ENCODE measurements at places on chromosomes 11 and 22.
A peak's percentile ranks its signal among the peaks of the same experiment; 100 is the strongest.

GRCh38 chr11:47616726-47617416 lies 22.7 kb upstream of the C1QTNF4 start:
- DNase-seq, result no peak

DNA sequence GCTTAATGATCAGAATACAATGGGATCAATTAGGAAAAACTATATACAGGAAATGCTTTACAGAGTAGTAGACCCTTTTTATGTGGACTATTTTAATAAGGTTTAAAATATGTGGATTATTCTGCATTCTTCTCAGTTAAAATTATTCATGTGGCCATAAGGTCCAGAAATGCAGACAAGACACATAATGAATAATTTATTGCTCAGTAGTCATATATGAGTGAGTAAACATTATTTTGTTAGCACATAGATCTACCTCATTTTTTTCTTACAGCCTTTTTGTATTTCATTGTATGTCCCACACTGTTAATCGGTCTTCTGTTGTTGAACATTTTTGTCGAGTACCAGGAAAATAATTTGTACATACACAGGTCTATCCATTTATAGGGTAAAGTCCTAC lies 20.8 kb downstream of the MED17 start:
- no peak for DNase-seq

- DNase-seq, result no peak
Measured at GRCh38 chr11:131064373-131064991, 148.2 kb upstream of the SNX19 start.

DNA sequence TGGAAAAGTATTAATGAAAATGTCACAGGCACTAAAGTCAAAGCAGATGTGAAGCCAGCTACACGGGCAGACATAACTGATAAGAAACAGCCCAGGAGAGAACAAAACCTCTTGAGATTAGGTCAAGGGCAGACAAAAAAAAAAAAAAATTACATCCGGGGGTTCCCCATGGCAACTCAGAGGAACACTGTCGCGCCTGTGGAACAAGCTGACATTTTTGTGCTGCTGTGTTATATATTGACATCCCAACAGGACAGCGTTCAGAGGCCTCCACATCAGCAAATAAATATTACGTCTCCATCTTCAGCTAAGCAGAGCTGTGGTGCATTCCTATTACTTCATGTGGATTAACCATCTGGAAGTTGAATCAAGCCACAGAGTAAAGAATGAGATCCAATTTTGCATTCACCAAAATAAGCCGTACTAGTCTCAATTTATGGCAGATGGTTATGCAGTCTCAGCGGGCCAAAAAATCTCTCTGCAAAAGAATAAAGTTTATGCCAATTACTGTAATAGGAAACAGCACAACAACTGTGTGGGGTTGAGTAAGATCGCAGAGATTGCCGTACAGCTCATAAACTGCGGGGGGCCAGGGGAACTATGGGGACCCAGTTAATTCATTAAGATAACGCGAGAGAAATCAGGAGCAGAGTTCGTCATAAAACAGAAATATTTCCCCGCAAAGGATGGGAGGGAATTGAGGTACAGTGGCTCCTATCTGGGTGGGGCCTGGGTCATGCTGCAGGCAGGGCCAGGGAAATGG lies 41.3 kb upstream of the MN1 start:
- no peak for DNase-seq

GRCh38 chr11:113884361-113884836 lies 9.0 kb upstream of the USP28 start:
- no peak for DNase-seq

GRCh38 chr11:76169473-76169896 lies 36.8 kb downstream of the WNT11 start:
- DNase-seq, result no peak

GRCh38 chr11:9251311-9251710 lies 13.8 kb downstream of the DENND5A start:
- peak; percentile 2 for DNase-seq

- DNase-seq, result no peak
Measured at GRCh38 chr11:96307776-96308140, 35.2 kb downstream of the MAML2 start.

GRCh38 chr22:31846161-31847115 lies 92.6 kb downstream of the DEPDC5 start:
- no peak for DNase-seq

DNA sequence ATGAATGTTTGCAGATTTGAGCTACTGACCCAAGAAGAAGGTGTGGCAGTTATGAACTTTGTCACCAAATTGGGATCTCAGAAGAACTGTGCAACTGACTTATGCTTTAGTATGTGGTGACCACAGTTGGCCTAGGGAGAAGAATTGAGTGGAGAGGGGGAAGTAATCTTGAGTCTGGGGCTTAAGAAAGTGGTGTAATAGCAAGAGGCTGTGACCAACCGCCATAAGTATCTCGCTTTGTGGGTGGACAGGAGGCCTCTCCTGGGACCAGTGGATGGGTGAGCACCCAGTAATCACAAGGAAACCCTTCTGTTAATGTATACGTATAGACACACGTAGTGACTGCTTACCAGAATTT lies 12.7 kb upstream of the IL10RA start:
- no peak for DNase-seq

DNA sequence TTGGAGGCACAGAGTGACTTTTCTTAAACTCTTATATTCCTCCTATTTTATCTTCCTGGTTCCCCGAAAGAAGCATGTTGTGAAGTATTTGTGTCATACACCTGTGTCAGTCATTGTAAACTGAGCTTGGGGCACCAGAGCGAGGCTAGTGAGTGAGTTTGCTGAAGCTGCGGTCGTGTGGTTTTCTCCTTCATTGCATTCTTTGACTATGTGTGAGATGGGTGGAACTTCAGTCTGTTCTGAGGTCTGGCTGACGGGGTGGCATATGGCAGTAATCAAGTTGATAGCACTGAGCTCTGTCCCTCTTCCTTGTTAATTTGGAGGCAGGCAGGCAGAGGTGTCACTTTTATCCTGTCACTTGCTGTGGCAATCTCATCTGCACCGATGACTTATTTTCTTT lies 4.2 kb downstream of the VPS26B start:
- no peak for DNase-seq

- DNase-seq, result no peak
Measured at GRCh38 chr11:124839972-124840621, 25.1 kb upstream of the ROBO3 start.

DNA sequence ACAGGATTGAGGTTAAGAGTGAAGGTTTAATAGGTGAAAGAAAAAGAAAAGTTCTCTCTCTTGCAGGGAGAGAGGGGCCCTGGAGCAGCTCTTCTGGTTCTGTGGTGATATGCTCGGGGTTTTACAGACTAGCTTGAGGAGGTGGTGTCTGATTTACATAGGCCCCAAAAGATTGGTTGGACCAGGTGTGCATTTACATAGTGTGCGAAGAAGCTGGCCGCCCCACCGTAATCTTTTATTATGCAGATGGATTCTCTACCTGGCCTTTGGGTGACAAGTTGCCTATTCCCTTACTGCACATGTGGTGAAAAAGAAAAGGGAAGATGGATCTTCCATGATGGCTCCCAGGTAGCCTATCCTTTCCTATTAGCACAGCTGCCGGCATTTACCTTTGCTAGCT lies 219.9 kb upstream of the GRIA4 start:
- no peak for DNase-seq

DNA sequence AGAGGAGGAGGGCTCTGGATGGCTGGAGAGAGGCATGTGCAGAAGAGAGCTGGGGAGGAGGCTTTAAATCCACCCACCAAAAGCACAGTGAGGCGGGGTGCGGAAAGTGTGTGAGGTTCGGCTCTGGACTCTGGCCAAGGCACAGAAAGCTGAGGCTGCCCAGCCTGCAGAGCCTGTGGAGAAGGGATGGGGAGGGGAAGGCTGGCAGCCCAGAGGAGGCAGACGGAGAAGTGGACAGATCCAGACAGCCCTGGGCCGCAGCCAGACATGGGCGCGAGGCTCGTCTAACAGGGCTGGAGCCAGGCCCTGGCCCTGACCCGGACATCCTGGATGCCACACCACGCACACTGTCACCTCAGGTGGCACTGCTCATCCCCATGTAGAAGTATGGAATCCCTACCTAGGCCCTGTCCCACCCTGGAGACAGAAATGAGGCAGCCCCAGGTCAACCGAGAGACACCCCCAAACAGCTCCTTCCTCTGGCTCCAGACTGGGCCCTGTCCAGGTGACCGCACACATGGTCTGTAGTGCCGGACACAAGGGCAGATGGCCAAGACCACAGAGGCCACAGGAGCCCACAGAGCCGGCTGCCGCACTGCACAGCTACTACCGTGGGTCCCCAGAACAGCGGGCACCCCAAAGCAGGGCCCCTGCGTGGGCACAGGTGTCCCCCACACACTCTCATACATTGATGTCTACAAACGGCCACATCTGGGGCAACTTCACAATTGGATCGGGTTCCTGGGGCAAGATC lies 16.6 kb upstream of the MOB2 start:
- DNase-seq, result no peak

- no peak for DNase-seq
Measured at GRCh38 chr11:117145393-117145761, 1.3 kb downstream of the PAFAH1B2 start.

DNA sequence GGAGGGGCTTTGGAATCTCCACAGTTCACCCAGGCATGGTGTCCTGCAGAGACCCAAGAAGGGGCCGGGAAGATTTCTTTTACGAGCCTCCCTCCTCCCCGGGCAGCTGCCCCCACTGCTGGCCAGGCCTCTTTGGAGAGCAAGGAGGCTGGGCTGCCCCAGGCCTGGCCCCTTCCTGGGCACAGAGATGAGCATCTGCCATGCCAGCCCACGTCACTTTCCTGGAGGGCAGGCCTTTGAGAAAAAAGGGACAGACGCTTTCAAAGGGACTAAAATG lies 60.5 kb upstream of the FGF3 start:
- DNase-seq, result no peak

- no peak for DNase-seq
Measured at GRCh38 chr11:113840932-113841664, 34.3 kb downstream of the USP28 start.

DNA sequence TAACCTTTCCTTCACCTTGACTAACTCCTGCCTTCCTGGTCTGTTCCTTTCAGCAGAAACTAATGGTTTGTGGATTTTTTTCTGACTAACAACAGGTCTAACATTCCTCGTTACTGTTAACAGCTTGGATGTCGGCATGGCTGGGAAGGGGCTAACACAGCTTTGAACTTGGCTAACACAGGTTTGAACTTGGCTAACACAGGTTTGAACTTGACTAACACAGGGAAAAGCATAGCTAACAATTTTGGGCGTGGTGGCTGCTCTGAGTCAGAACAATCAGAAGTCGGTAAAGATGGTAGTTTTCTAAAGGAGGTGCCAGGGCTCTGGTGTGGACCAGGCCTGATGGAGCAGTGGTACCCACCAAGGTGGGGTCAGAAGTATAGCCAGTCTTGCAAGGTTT lies 16.1 kb downstream of the MIAT start:
- DNase-seq, result no peak

GRCh38 chr11:45275828-45276227 lies 10.3 kb downstream of the SYT13 start:
- no peak for DNase-seq

DNA sequence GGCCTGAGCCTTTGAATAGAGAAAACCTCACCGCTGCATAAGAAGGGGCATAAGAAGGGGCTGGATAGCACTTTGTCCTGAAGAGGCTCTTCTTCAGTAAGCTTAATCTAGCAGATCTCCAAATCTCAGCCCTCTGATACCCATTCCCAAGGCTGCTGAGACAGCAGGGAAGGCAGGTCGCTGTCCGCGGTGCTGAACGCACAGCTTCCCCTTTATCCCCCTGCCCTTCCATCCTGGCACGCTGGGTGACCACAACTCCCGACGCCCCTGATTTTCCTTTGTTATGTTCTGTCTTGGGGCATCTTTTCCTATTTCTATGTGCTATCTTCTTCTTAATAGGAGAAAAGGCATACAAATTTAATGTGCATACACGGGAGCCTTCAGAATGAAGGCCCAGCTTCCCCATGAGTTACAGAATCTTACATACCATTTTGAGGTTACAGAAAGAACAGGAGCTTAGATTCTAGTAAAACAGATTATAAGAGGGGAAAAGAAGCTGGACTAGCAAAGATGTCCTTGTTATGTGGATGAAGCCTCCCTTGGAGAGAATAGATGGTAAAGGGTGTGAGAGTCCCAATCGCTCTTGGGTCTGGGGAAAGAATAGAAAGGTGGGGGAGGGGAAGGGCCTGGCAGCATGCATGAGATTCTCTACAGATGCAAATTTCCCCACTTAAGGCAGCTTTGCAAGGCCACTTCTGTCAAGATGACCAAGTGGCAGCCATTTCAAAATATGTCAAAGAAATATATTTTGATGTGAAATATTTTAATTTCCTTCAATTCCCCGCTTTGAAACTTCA lies 5.7 kb upstream of the SULT4A1 start:
- no peak for DNase-seq

DNA sequence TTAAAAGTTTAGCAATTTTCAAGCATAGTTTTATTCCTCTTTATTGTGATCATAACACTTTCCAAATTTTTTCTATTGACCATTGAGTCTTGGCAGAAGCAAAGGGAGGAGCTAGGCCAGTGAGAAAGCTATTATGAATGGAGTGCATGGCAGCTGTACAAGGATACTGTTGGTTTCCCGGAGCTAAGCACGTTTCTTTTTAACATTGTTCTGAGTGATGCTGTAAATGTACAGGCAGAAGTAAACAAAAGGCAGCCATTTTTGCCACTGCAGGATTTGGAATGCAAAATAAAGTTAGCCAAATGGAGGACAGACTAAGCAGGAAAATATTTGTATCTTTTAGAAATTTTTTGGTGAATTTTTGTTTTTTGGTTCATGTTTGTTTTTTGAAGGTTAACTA lies 16.2 kb downstream of the CBL start:
- no peak for DNase-seq

- peak; percentile 47 for DNase-seq
Measured at GRCh38 chr11:119376197-119376847, 5.2 kb downstream of the USP2 start.

- DNase-seq, result no peak
Measured at GRCh38 chr11:122340607-122341290, 224.7 kb upstream of the BLID start.

DNA sequence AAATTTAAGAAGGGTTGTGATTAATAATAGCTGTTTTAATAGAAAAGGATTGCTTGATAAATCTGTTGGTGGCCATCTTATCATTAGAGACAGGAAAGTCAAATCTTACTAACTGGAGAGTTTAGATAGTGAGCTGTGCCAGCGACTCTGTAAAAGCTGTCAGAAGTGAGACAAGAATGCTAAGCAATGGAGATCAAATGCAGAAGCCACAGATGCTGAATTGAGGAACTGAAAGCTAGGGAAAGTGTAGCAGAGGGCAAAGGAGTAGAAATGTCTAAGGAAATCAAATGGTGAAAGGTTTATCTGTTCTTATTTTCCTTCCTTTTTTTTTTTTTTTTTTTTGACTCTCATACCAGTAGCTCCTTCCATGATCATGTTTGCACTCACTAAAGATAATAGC lies 13.7 kb downstream of the MS4A13 start:
- no peak for DNase-seq

DNA sequence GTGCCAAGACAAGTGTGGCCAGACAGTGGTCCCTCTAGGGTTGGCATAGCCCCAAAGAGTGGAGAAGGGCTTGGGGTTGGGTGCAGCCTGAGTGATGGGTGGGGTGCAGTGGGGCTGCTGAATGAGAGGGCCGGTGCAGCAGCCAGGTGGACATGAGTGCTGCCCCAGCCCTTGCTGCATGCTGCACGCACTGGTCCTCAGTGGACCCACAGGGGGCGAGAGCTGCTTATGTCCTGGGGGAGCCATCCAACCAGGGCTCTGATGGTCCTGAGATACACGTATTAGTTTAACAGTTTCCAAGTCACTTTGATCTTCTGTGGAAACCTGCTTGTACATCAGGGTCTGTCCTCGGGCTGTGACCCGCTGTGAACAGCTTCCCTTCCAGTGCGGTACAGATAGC lies 23.9 kb upstream of the ACR start:
- DNase-seq, result no peak
